ENCODE measurements at places on chromosomes 16 and 17.

DNA sequence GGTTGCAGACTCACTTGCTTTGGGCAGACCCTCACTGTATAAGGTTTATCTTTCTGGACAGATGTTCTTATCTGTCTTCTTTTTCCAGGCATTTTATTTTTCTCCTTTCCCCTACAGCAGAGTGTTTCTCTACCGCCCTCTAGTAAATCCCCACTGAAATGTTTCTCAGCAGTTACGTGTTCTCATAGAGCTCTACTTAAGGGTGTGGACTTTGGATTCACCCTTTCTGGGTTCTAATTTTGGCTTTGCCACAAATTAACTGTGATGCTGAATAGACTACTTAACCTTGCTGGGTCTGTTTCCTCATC lies 2.0 kb downstream of the ADAT1 start:
- H3K27ac ChIP-seq = no peak overlapping the region
- no peaks in the 10 kb centered on the region for H3K36me3 ChIP-seq
- H3K4me1 ChIP-seq = no peaks in the 10 kb centered on the region
- DNase-seq = peak; percentile 9

DNA sequence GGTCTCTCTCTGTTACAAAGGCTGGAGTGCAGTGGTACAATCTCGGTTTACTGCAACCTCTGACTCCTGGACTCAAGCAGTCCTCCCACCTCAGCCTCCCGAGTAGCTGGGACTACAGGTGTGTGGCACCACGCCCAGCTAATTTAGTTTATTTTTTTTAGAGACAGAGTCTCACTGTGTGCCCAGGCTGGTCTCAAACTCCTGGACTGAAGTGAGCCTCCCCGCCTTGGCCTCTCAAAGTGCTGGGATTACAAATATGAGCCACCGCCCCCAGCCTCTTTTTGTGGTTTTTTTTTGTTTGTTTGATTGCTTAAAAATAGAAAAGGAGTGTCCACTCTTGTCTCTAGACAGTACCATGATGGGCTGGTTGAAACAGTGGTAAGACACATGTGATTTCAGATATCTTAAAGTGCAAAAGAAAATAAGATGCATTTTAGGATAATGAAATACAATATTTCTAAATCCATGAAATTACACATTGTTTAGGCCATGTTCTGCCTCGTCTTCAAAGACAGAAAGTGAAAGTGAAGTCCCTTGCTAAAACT lies 27.4 kb downstream of the KIAA0513 start:
- DNase-seq = no peak
- no peaks in the 10 kb centered on the region for H3K4me1 ChIP-seq
- H3K36me3 ChIP-seq = no peaks in the 10 kb centered on the region
- H3K27me3 ChIP-seq = no peaks in the 10 kb centered on the region

- H3K27ac ChIP-seq = no peak overlapping the region
- H3K4me3 ChIP-seq = no peak overlapping the region
- peaks cover 9% of the 10 kb centered on the region for H3K4me1 ChIP-seq
- H3K27me3 ChIP-seq = no peaks in the 10 kb centered on the region
- H3K36me3 ChIP-seq = no peaks in the 10 kb centered on the region
These were observed 3.8 kb downstream of the UBE2O start for GRCh38 chr17:76449126-76449525.

- H3K4me3 ChIP-seq = no peak overlapping the region
- no peaks in the 10 kb centered on the region for H3K36me3 ChIP-seq
- peaks cover 86% of the 10 kb centered on the region for H3K27me3 ChIP-seq
- DNase-seq = no peak
- H3K27ac ChIP-seq = no peak overlapping the region
These were observed 1.6 kb downstream of the BAHCC1 start for GRCh38 chr17:81396722-81397313.

GRCh38 chr17:5043524-5043923 lies 8.3 kb upstream of the SLC52A1 start:
- H3K27me3 ChIP-seq = no peaks in the 10 kb centered on the region
- no peak overlapping the region for H3K4me3 ChIP-seq
- no peak overlapping the region for H3K27ac ChIP-seq
- no peaks in the 10 kb centered on the region for H3K4me1 ChIP-seq
- no peaks in the 10 kb centered on the region for H3K36me3 ChIP-seq
- DNase-seq = no peak

- no peak overlapping the region for H3K27ac ChIP-seq
- no peaks in the 10 kb centered on the region for H3K36me3 ChIP-seq
- H3K4me3 ChIP-seq = no peak overlapping the region
- no peaks in the 10 kb centered on the region for H3K27me3 ChIP-seq
- H3K4me1 ChIP-seq = no peaks in the 10 kb centered on the region
These were observed 4.2 kb downstream of the CCDC200 start for GRCh38 chr17:43224146-43224705.

DNA sequence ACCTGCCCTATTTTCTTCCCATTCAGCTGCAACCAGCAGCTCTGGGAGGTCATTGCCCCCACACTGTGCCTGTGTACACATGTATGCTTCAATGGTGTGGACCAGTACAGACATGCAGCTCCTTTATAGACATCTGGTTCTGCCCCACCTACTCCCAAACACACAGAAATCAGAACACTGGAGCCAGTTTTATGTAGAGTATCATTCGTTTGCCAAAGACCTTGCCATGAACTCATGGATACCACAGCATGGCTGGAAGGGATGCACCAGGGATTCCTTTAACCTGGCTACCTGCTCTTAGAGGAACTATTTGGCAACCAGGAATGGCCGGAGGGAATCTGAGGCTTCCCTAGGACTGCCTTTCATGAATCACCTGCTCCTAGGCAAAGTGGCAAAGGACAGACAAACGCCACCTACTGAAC lies 60.4 kb downstream of the ZFHX3 start:
- no peaks in the 10 kb centered on the region for H3K36me3 ChIP-seq
- H3K4me3 ChIP-seq = no peak overlapping the region
- H3K27ac ChIP-seq = no peak overlapping the region
- H3K27me3 ChIP-seq = no peaks in the 10 kb centered on the region

DNA sequence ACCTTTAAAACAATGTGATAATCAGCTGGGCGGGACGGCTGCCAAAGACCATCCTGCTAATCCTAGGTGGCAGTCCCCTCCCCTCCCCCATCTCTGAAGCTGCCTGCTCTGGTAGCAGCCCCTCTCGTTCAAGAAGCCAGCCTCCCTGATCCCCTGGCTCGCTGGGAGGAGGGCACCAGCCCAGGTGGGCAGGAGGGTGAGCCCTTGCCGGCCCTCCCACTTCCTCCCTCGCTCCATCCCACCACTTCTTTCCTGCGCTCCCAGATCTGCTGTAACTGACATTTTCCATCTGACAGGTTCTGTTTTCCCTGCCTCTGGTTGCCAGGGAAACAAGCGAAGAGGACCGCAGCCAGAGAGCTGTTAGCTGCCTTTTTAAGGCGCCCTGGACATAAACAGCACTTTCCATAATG lies 155.7 kb upstream of the TNRC6C start:
- no peaks in the 10 kb centered on the region for H3K4me1 ChIP-seq
- no peak overlapping the region for H3K27ac ChIP-seq
- H3K4me3 ChIP-seq = no peak overlapping the region
- H3K27me3 ChIP-seq = peaks cover 97% of the 10 kb centered on the region

GRCh38 chr16:26051063-26051462 lies 359.3 kb downstream of the HS3ST4 start:
- H3K4me1 ChIP-seq = no peaks in the 10 kb centered on the region
- H3K27ac ChIP-seq = no peak overlapping the region
- no peak for DNase-seq
- H3K27me3 ChIP-seq = no peaks in the 10 kb centered on the region
- no peak overlapping the region for H3K4me3 ChIP-seq
- no peaks in the 10 kb centered on the region for H3K36me3 ChIP-seq

DNA sequence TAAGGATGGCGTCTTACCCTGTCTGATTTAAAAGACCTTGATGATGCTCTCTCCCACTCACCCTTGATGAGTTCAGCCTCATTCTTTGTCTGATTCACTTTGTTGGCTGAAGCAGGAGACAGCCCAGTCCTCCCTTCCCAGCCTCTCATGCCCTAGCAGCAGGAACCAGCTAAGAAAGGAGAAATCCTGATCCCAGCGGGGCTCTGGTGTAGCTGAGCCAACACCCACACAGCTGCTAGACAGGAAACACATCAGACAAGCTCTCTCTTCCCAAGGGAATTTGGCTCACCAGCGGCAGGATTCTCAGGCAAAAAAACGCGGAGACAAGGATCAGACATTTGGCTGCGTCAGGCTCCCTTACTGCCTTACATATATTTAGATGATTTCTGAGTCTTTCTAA lies 211.5 kb downstream of the CDH11 start:
- no peaks in the 10 kb centered on the region for H3K4me1 ChIP-seq
- no peak for DNase-seq
- no peak overlapping the region for H3K27ac ChIP-seq
- no peak overlapping the region for H3K4me3 ChIP-seq
- H3K36me3 ChIP-seq = no peaks in the 10 kb centered on the region
- no peaks in the 10 kb centered on the region for H3K27me3 ChIP-seq

DNA sequence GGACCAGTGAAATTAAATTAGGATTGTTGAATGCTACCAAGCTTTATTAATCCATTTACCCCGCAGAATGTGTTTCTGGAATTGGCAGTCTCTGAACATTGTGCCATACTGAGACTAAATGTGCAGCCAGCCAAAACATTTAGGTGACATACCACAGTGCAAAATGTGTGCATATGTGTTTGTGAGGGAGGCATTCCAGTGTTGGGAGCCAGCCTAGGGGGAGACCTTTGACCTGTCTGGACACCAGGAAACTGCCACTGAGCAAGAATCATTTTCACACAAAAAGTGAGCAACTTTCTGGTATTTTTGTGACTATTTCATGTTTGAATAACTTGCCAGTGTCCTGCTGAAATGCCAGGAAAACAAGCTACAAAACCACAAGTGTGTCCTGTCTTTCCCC lies 64.7 kb upstream of the SLC12A3 start:
- no peaks in the 10 kb centered on the region for H3K27me3 ChIP-seq
- H3K27ac ChIP-seq = no peak overlapping the region
- H3K36me3 ChIP-seq = no peaks in the 10 kb centered on the region
- no peak overlapping the region for H3K4me3 ChIP-seq
- no peaks in the 10 kb centered on the region for H3K4me1 ChIP-seq

DNA sequence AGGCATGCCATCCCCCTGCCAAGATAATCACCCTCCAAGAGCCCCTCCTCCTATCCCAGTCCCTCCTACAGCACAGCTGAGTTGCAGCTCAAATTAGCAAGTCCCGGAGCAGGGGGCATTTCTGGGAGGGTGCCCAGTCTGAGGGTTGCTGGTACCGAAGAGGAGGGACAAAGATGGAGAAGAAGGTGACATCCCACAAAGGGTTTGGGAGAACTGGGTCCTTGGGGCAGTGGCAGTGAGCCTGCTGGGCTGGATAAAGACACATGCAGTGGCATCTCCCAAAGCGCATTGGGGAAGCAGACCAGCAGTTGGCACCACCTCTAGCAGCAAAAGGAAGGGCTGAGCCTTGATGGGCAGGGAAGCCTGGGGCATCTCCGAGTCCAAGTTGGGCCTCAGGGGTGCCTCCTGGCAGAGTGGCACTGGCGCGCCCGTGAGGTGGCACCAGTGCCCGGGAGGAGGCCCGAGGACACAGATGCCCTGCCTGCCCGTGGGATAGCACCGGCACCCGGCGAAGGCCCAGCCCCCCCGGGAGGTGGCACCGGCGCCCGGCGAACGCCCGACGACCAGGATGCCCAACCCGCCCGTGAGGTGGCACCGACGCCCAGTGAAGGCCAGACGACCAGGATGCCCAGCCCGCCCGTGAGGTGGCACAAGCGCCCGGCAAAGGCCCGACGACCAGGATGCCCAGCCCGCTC lies 622 bp downstream of the TOM1L2 start:
- H3K36me3 ChIP-seq = no peaks in the 10 kb centered on the region
- H3K27ac ChIP-seq = peak overlapping the region; percentile 8
- peak overlapping the region; percentile 73 for H3K4me3 ChIP-seq

DNA sequence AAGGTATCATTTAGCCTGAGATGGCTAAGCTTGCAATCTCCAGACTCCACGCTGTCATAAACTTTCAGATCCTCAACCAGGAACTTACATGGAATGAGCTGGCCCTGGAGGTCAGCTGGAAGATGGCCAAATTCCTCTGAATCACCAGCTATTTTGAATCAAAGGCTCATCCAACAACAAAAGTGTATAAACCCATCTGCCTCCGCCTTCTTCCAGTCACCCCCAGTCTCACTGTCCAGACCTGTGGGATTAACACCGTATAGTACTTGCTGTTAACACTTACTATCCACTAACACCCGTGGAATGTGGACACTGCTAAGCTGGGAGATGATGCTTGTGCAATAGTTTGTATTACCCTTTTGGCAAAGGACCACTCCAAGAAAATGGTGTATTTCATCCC lies 1.9 kb upstream of the LCMT1 start:
- H3K27me3 ChIP-seq = no peaks in the 10 kb centered on the region
- H3K36me3 ChIP-seq = no peaks in the 10 kb centered on the region
- H3K4me1 ChIP-seq = peaks cover 20% of the 10 kb centered on the region

DNA sequence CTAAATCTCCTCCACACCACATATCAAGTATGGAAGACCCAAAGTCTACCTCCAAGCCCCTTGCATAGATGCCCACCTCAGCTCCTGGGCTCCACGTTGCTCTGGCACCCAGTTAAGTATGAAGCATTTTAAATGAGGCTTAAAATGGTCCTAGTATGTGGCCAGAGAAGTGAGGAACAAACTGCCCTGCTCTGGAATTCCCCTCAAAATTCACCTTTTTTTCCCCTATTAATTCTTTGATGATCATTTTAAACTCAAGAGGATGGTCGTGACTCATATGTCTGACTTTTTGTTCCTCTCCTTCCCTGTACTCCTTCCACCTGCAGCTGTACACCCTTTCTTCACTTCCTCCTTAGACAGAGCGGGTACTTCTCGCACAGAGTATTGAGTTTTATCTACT lies 234.5 kb upstream of the MYOCD start:
- DNase-seq = no peak
- no peaks in the 10 kb centered on the region for H3K4me1 ChIP-seq
- H3K27me3 ChIP-seq = no peaks in the 10 kb centered on the region
- H3K27ac ChIP-seq = no peak overlapping the region
- H3K36me3 ChIP-seq = no peaks in the 10 kb centered on the region

GRCh38 chr17:10907370-10907769 lies 69.5 kb upstream of the PIRT start:
- no peak overlapping the region for H3K4me3 ChIP-seq
- no peaks in the 10 kb centered on the region for H3K36me3 ChIP-seq

DNA sequence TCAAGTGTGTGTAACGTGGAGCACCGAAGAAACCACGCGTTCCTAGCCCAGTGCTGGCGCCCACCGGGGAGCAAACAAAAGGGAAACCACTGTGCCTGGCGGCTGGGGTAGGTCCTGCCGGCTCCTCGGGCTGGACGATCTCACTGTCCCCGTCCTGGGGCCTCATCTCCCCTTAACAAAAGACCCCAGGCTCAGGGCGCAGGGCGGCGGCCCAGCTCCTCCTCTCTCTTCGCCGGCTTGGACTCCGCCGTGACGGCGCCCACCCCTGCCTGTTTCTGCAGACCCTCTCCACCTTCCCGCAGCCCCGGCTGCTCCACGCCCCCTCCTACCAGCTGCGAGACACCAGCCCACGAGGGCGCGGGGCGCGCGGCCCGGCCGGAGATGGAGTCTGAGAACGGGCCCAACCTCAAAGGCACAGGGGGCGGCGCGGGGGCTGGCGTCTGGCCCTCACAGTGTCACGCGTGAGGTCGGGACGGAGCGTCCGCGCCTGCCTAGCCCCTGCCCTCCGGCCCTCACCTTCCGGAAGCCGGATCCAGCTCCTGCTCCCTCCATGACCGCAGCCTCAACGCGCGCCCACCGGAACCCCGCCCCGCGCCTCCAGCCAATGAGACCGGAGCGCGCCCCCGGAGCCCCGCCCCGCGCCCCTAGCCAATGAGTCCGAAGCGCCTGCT lies at the start of gene CENPX:
CENPX (minus strand) TSS at position 569 of the 671 bp plus-strand sequence; CDS start at position 552, 17 bp downstream.
- no peak for DNase-seq
- peak within 1 kb of the TSS; percentile 27 for H3K27ac ChIP-seq
- H3K27me3 ChIP-seq = no peaks in the 10 kb centered on the region
- H3K36me3 ChIP-seq = no peaks in the 10 kb centered on the region

GRCh38 chr16:70701596-70701995 lies 15.7 kb upstream of the MTSS2 start:
- no peak overlapping the region for H3K27ac ChIP-seq
- no peaks in the 10 kb centered on the region for H3K36me3 ChIP-seq
- no peak overlapping the region for H3K4me3 ChIP-seq
- H3K27me3 ChIP-seq = no peaks in the 10 kb centered on the region
- no peaks in the 10 kb centered on the region for H3K4me1 ChIP-seq

All from MM.1S (cell line).